ENCODE measurements at places on chromosomes 2 and 18. TPM values are rescaled to one million over a fixed set of nuclear protein-coding genes. Genes with fewer than 3 reads are reported as not detected.
A peak's percentile ranks its signal among the peaks of the same experiment; 100 is the strongest.

- DNase-seq: no peak
These were observed 126.6 kb upstream of the PDE1A start for GRCh38 chr2:182553483-182553882.

GRCh38 chr2:229335877-229336346 lies 64.8 kb upstream of the PID1 start:
- DNase-seq: no peak

GRCh38 chr2:119338826-119339561 lies 27.6 kb downstream of the C2orf76 start:
- no peak for DNase-seq

GRCh38 chr18:78579854-78580577 lies 399.6 kb upstream of the SALL3 start:
- no peak for DNase-seq

DNA sequence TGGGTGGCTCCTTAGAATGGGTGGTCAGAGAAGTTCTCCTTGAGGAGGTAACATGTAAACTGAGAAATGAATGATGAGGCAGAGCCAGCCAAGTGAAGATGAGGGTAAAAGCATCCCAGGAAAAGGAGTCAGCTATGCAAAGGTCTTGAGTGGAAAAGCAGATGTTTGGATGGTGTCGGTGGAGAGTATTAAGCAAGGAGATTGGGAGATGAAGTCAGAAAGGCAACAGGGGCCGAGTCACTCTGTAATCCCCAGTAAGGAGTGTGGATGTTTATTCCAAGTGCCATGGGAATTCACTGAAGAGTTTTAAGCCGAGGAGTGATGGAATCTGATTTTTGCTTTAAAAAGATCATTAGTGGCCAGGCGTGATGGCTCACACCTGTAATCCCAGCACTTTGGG lies 3.4 kb upstream of the STAMBP start:
- no peak for DNase-seq

- no peak for DNase-seq
These were observed 69.3 kb upstream of the ATL2 start for GRCh38 chr2:38446418-38446817.

GRCh38 chr2:100299548-100299947 lies 22.8 kb downstream of the LONRF2 start:
- no peak for DNase-seq

DNA sequence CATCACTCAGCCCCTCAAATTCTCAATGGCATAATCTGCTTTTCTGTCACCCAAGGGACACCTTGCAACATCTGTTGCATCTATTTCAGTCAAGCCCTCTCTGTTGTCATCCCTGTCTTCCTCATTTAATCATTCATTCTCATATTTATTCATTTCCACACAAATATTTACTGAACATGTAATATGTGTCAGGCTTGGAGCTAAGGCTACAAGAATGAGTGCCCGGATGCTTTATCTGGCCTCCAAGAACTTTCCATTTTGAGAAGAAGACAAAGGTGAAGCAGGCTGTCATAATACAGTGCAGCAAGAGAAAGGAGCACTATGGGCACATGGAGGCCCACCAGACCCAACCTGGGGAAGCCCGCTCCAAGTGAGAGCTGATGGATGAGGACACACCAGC lies 15.6 kb downstream of the IL18RAP start:
- no peak for DNase-seq

DNA sequence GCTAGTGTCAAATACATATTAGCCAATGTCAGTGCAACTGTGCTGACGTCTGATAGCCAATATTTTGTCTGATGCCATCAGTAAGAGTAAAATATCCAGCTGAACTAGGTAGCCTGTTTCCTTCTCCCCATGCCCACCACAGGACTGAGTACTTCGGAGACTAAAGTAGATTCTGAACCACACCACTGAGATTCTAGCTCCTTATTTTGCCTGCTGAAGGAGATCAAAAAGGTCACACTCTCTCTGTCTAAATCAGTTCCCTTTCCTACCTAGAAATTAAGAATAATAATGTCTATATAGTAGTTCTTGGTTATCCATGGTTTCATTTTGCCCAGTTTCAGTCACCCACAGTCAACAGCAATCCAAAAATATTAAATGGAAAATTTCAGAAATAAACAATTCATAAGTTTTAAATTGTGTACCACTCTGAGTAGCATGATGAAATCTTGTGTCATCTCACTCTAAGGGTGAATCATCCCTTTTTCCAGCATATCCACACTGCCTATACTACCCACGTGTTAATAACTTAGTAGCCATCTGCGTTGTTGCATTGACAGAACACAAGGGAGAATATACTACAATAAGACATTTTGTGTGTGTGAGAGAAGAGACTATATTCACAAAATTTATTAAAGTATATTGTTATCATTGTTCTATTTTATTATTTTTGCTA lies 1043.3 kb upstream of the PIK3C3 start:
- DNase-seq: no peak

DNA sequence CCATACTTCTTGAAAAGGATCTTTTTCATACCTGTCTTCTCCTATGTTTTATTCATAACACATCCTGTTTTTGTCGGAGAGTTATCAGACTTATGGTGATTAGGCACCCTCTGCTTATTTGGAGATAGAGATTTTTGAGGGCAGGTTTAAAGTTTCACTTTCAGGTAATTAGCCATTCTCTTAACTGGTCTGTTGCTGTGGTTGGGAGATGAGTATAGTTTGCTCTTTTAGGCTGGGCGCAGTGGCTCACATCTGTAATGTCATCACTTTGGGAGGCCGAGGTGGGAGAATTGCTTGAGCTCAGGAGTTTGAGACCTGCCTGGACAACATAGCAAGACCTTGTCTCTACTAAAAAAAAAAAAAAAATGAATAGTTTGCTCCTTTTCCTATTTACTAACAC lies 25.3 kb downstream of the SFTPB start:
- DNase-seq: no peak

DNA sequence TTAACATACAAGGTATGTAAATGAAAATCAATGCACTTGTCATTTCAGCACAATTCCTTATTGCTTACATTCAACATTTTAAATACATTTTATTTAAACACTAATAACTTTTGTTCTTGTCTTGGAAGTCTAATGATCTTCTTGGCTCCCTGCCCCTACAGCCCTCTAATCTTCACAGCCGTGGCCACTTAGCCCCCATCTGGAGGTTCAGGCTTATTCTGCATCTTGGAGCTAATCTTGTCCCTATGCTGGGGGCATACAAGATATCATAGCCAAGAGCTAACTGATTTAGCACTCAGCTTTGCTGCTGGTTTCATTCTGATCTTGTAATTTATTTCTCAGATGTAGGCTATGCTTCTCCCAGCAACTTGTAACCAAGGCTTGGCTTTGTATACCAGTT lies 140.8 kb downstream of the TMEFF2 start:
- DNase-seq: no peak

DNA sequence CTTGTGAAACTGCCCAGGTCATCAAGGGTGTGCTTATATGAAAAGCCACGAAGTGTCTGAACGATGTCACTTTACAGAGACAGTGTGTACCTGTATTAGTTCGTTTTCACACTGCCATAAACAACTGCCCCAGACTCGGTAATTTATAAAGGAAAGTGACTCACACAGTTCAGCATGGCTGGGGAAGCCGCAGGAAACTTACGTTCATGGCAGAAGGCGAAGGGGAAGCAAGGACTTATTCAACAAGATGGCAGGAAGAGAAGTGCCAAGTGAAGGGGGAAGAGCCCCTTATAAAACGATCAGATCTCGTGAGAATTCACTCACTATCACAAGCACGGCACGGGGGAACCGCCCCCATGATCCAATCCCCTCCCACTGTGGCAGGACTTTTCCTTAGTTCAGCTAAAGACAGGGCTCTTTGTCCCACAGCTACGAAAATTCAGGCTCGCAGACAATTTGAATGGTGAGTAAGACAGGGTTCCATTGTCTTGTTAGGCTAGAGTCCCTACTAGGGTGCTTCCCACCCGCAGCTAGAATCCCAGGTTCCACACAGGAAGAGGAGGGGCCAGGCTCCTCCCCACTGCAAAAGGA lies 20.1 kb downstream of the TMEM177 start:
- DNase-seq: peak; percentile 15

DNA sequence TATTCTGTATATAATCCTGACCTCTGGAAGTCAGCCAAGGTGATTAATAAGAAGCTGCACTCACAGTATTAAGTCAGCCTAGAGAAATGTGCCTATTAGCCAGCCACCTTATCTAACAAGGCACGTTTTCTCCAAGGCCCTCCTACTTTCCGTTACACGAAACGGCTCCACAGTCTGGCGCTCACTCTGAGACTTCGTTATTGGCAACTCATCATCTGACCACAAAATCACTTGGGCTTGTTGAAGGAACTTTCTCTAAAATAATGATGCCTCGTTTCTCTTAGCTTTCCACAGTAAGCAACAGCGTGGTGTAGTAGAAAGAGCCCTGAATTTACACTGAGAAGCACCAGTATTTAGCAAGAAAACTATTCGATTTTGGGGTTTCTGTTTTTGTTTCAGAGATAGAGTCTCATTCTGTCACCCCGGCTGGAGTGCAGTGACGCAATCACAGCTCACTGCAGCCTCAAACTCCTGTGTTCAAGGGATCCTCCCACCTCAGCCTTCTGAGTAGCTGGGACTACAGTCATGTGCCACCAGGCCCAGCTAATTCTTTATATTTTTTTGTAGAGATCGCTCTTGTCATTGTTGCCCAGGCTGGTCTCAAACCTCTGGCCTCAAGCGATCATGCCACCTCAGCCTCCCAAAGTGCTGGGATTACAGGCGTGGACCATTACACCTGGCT lies 53.6 kb upstream of the SLC14A1 start:
- DNase-seq: peak; percentile 66

- DNase-seq: no peak
These were observed 1.3 kb downstream of the INPP4A start for GRCh38 chr2:98445683-98446581.

- no peak for DNase-seq
These were observed 2.9 kb downstream of the HK2 start for GRCh38 chr2:74836675-74837401.

DNA sequence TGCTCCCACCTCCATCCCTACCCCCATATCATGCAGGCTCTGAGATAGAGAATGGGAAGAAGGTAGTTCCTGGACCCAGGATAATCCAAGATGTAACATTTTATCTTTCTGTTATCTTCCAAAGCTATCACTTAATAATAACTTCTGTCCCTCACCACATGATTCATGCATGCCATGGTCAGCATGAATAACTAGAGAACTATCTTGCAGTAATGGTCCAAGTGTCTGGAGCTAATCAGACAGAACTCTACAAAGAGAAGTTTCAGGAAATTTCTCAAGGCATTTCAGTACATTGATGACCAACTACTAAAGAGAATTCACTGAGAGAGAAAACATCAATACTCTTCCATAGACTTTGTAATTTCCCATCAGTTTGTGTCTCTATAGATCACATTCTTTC lies 1469.7 kb upstream of the PIK3C3 start:
- no peak for DNase-seq

GRCh38 chr2:179024445-179024844 lies 25.5 kb downstream of the CCDC141 start:
- DNase-seq: no peak

DNA sequence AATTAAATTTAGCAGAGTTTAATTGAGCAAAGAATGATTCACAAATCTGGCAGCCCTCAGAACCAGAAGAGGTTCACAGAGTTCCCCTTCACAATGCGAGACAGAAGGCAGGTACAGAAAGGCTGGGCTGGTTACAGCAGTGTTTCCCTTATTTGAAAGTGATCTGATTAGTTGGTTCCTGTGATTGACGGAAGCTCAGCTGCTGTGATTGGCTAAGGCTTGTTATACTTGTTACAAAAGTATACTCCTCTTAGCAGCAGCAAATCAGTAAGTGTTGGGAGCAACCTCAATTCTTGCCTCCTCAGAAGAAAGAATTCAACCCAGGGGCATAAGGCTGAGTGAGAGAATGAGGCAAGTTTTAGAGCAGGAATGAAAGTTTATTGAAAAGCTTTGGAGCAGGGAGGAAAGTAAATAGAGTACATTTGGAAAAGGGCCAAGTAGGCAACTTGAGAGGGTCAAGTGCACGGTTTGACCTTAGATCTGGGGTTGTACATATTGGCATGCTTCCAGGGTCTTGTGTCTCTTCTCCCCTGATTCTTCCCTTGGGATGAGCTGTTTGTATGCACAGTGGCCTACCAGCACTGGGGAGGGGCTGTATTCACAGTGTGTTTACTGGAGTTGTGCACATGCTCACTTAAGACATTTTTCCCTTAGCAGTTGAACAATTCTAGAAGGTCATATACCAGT lies 431.8 kb upstream of the RAB12 start:
- DNase-seq: no peak

- DNase-seq: no peak
These were observed 22.9 kb downstream of the WIPF1 start for GRCh38 chr2:174574657-174575056.

DNA sequence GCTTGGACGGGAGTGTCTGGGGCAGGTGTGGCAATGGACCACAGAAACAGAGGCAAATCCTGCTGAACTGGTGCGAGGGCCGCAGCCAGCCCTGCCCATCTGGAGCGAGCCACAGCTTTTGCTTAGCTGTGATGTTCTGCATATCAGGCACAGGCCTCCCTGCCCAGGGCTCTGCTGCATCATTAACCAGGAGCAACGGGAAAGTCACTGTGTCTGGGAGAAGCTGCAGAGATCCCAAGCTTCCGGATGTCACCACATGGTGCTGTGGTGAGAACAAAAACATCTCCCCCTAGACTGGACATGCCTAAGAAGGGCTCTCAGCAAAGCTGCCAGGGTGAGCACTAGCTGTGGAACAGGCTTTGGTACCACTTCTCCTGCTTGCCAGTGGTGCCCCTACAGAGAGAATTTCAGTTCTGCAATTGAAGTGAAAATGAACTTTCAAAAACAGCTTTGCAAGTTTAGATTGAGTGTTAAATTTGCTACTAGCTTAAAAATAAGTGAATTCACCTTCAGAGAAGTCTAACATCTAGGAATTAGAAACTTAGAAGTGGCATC lies 172.9 kb upstream of the MYT1L start:
- DNase-seq: no peak

GRCh38 chr2:6783238-6783614 lies 82.5 kb downstream of the CMPK2 start:
- no peak for DNase-seq

Gene ZNF521
- 55.6 TPM for total RNA-seq

Gene SFTPB
- not detected for total RNA-seq

Gene SS18
- total RNA-seq: 92.8 TPM

Gene UGT1A6
- total RNA-seq: not detected

Gene TCF7L1
- total RNA-seq: 3.5 TPM

Gene CDH7
- total RNA-seq: not detected

Gene CDKL4
- total RNA-seq: 0.59 TPM

Gene MYOM1
- 0.11 TPM for total RNA-seq

Gene UGT1A3
- total RNA-seq: not detected

Gene SATB2
- total RNA-seq: 2.0 TPM

Gene C2orf66
- total RNA-seq: 0.07 TPM

Gene INPP1
- 15.4 TPM for total RNA-seq

Gene ODC1
- total RNA-seq: 191 TPM

Gene RAMP1
- not detected for total RNA-seq
